ENCODE measurements at places on chromosomes 16 and 17.

GRCh38 chr16:89341697-89342694, 124.5 kb downstream of the ZNF778 start:
- no peak for DNase-seq

DNA sequence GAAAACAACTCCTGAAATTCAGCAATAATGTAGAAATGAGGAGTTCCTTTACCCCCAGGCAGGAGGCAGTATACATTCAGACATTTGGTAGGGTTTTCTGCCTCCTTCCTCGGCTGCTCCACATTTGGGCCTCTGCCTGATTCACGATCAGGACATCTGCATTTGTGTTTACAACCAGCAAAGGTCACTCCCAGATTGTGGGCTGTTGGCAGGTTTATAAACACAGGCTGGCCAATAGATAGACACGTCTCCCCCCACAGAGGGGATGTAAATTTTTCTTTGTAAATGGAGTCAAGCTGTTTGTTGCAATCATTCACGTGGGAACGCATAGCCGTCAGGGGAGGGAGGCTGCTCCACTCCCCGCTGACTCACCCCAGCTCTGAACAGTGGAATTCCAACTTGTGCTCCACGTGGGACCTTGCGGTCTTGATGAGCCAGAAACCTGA, 252.1 kb upstream of the N4BP1 start:
- DNase-seq: no peak

GRCh38 chr16:539901-540530, 12.5 kb downstream of the CAPN15 start:
- no peak for DNase-seq

GRCh38 chr16:81620029-81620428, 159.1 kb upstream of the PLCG2 start:
- DNase-seq: no peak

- no peak for DNase-seq
Measured at GRCh38 chr17:43721537-43722268, 36.9 kb downstream of the SOST start.

GRCh38 chr17:40809721-40810421, 10.1 kb upstream of the KRT28 start:
- no peak for DNase-seq

DNA sequence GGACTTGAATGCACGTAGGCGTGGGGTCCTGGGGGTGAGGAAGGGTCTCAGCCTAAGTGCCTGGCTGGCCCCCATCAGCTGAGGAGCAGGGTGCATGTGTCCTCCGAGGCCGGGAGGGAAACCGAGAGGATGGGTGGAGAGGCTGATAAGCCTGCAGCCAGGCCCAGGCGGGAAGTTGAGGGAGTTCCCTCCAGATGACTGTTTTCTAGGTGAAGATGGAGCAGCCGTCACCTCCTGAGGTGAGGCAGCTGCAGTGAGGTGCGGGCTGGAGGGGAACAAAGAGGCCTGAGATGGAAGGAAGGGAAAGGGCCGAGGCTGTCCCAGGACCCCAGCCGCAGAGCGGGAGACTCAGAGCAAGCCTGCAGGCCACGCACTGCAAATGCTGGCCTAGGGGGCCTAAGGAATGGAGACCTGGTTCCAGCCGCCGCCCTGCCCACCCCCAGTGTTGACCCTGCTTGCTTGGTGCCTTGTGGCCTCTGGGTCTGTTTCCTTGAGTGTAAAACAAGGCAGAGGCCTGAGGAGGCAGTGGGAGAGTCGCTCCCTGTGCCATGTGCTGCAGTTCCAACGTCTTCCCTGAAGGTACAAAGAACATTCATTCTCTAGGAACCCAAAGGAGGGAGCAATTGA, 3.0 kb downstream of the PECAM1 start:
- no peak for DNase-seq

DNA sequence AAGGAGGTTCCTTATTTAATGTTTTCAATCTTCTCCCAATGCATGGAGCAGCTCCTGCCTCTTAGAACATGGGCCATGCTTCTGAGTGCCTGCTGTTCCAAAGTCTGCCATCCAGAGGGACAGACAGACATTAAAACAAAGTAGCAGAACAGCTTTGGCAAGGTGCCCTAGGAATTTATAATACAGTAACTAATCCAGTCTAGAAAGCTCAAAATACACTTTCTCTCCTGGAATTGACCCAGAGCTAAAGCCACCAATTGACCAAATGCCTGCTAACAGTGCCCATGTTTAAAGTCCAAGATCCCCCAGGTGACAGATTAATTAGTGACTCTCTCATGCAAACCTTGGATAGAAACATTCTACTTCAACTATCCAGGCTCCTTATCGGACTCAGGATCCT, 11.1 kb upstream of the CHRNE start:
- DNase-seq: no peak

- no peak for DNase-seq
Measured at GRCh38 chr16:84567286-84567962, 50.5 kb downstream of the COTL1 start.

GRCh38 chr16:69270831-69271230, 40.3 kb upstream of the VPS4A start:
- no peak for DNase-seq

- DNase-seq: no peak
Measured at GRCh38 chr17:61729690-61730268, 133.5 kb downstream of the BRIP1 start.

GRCh38 chr16:83606486-83607030, 201.2 kb upstream of the HSBP1 start:
- no peak for DNase-seq

DNA sequence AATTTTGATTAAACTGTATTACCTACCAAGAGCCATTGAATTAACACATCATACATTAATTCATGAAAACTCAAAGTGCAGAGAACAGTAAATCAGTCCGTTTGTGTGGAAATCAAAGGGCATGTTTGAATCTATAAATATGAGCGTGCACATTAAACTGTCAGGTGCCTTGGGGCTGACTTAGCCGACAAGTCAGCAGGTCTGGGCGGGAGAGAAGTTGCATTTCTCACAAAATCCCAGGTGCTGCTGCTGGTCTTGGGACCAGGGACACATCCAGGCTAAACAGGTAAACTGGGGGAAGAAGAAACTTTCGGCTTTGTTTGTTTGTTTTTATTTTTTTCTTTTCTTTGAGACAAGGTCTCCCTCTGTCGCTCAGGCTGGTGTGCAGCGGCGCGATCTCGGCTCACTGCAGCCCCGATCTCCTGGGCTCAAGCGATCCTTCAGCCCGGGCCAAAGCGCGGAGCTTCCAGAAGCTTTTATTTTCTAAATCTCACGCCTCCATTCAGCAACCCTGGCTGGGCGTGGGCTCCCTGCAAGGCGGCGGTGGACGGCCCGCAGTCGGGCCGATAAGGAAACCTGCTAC, 213.9 kb downstream of the MRTFB start:
- DNase-seq: no peak

- DNase-seq: no peak
Measured at GRCh38 chr17:61647047-61647446, 56.0 kb upstream of the NACA2 start.

- no peak for DNase-seq
Measured at GRCh38 chr16:65782611-65783600, 583.6 kb upstream of the CDH5 start.

GRCh38 chr16:3454631-3455147, 11.2 kb downstream of the NAA60 start:
- no peak for DNase-seq

DNA sequence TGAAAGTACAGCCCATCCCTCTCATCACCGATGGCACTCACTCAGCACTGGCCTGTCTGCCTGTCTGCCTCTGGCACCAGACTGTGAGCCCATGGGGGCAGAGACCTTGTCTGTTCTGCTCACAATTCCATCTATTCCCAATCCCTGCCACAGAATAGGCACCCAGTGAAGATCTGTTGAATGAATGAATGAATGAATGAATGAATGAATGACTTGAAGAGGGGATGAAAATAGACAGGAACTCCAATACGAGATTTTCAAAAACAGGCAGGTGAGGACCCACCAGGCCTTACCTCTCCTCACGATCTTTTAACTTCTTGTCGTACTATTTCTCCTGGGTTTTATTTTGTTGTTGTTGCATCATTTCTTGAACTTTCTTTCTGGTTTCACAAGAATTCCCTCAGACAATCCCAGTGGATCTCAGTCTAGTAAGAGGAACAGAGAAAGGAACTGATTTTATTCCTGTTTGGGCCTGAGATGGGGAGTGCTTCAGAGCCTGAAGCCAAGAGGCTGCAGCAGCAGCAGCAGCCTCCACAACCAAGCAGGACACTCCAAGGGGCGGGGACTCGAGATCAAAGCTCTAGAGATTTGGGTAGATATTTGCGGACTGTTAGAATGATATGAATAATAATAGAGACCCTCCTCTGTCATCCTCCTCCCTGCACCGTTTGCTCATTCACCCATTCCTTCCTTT, 17.7 kb downstream of the KRT9 start:
- no peak for DNase-seq

DNA sequence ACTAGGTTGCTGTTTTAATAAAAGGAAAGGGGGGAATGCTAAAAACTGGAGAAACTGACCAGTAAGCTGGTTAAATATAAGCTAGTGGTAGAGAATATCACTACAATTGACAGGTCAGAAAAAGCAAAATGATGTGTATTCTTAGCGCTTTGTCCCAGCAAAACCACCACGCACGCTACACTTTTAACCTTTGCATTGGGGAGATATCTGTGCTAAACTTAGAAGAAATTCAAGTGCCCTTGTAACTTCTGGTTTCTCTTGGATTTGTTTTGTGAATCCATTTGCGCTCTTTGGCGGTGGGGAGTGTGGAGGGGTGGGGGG, 1.4 kb downstream of the GAN start:
- no peak for DNase-seq

DNA sequence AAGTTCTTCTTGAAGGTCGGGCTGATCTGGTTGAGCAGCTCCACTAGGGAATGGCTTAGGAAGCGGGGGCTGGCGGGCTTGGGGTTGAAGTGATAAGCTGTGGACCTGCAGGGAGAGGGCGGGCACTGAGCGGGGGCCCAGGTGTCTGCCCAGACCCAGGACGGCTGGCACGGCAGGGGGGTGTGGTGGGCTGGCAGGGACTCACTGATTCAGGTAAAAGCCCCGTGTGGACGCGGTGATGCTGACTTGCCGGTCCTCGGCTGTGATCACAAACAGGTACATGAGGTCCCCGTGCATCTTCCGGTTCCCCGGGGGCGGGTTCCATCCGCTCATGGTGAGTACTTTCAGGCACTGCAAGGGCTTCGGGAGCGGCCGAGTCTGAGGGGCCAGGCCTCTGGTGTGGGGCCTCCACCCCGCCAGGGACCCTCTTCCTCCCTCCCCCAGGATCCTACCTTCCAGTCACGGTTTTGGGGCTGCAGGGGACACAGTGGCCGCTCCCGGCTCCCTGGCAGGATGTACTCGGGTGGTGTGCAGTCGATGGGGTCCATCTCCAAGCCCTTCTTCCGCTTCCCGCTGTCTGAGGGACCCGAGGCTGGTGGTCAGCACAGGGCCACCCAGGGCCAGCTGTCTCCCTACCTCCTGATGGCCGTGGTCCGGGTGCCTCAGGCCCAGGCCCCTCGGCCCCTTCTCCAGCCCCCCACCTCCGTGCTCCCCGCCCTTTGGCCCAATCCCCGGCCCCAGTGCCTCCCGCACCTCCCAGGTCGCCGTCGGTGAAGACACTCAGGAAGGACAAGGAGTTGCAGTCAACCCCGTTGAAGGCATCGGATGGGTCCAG, 10.2 kb downstream of the CLUH start:
- no peak for DNase-seq

- DNase-seq: no peak
Measured at GRCh38 chr16:89615596-89616090, 2.2 kb downstream of the DPEP1 start.

- no peak for DNase-seq
Measured at GRCh38 chr17:7982173-7982572, 20.2 kb upstream of the GUCY2D start.

GRCh38 chr17:43395165-43395564, 3.6 kb upstream of the ARL4D start:
- DNase-seq: no peak

DNA sequence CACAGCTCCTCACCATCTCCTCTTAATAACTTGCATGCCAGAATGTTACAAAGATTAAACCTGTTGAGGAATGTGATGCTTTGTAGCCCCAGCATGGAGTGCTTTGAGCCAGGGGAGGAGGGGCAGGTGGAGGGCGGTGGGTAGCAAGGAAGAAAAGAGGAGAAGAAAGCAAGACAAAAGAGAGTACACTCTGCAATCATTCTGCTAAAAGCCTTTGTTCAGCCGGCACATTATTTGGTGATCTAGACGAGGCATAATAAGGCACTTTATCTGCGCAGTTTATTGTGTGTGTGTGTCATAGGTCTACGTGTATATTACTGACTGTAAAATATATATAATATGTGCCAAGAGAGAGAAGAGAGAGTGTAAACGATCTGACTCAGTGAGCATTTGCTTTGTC, 139.1 kb downstream of the SOX9 start:
- DNase-seq: no peak

GRCh38 chr17:15882777-15883176, 62.2 kb upstream of the ADORA2B start:
- DNase-seq: no peak

GRCh38 chr17:51407576-51407975, 147.2 kb downstream of the UTP18 start:
- no peak for DNase-seq
